Psoas muscle (tissue), 8 donors: ENCODE measurements at places on chromosomes 16 and 17.

DNA sequence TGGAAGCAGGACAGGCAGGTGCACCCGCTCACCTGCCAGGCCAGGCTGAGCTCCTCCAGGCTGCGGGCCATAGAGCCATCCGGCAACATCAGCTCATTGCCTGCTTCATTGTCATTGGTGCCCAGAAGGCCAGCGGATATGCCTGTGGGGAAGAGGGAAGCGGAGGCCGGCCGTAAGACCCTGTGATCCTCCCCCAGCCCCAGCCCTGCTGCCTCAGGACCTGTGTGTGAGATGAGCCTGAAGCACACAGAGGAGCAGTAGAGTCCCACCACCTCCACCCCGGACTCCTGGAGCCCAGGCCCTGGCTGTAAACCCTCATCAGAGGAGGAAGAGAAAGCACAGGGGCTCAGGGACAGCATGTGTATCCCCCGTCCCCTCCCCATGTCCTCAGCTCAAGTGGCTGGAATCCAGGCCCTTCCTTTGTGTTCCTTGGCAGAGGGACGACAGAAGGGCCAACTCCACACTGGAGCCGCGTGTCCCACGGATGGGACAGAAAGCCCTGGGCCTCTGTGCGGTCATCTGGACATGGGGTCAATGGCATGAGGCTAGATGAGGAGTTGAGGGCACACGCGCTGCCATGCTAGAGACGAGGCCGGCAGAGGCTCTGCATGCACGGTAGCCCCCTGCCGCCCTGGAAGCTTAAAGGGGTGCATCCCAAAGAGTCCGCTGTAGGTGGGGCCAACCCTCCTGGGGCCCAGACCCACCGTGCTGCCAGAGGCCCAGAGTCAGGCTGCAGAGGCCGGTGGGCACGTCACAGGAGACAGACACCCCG is 39.1 kb downstream of the RMI2 start:
- no peak for DNase-seq
- no peak overlapping the region for H3K27ac ChIP-seq
- H3K4me3 ChIP-seq: no peak overlapping the region
- no peaks in the 10 kb centered on the region for H3K4me1 ChIP-seq
- H3K36me3 ChIP-seq: no peaks in the 10 kb centered on the region

DNA sequence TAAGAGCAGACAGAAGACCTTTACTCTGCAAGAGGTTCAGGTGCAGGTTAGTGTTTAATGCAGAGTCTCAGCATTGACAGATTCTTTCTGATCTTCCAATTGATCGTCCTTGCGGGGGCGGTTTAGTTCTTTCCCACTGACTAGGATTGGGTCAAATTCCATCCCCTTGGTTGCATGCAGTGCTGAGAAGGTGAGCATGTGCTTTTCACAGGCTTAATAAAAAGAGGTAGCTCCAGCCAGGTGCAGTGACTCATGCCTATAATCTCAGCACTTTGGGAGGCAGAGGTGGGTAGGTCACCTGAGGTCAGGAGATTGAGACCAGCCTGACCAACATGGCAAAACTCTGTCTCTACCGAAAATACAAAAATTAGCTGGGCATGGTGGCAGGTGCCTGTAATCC is 7.5 kb upstream of the ITGAD start:
- H3K36me3 ChIP-seq: no peaks in the 10 kb centered on the region
- H3K4me1 ChIP-seq: no peaks in the 10 kb centered on the region
- no peak overlapping the region for H3K4me3 ChIP-seq
- no peaks in the 10 kb centered on the region for H3K27me3 ChIP-seq
- no peak overlapping the region for H3K27ac ChIP-seq

DNA sequence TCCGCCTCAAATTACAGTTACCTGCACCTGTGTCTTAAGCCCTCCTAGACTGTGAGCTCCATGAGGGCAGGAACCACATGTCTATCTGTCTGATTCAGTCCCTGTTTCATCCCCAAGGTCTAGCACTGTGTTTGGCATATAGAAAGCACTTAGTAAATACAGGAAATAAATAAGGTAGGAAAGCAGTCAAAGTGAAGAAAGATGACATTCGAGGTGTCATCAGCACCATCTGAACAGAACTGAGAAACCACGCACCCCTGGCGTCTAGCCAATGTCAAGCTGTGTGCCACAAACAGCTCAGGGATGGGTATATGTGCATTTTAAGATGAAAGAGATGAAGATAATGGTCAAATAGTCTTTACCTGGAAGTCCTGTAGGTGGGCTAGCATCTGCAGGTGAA is 79.6 kb upstream of the ATP2A3 start:
- no peaks in the 10 kb centered on the region for H3K27me3 ChIP-seq
- DNase-seq: no peak
- H3K27ac ChIP-seq: no peak overlapping the region
- no peaks in the 10 kb centered on the region for H3K4me1 ChIP-seq
- H3K4me3 ChIP-seq: no peak overlapping the region

DNA sequence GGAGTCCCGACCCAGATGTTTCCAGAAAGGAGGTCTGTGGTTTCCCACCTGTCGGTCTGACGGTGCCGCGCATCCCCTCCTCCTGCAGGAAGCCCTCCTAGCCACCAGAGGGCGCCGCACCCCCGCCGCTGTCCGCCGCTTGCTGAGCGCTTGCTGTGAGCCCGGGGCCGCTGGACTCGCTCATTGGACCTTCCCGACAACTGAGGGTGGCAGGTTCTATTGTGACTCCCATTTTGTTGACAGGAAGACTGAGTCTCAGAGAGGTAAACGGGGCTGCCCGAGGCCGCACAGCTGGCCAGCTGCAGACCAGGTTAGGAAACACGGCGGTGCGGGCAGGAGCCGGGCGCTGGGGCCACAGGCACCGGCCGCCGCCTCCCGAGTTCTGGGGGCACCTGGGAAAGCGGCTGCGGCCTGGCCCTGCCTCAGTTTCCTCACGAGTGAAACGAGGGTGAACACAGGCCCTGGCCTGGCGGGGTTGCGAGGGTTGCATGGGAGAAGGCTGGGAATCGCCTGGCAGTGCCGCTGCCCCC is 191.1 kb upstream of the CIBAR2 start:
- no peak overlapping the region for H3K27ac ChIP-seq
- no peaks in the 10 kb centered on the region for H3K27me3 ChIP-seq
- H3K36me3 ChIP-seq: no peaks in the 10 kb centered on the region

DNA sequence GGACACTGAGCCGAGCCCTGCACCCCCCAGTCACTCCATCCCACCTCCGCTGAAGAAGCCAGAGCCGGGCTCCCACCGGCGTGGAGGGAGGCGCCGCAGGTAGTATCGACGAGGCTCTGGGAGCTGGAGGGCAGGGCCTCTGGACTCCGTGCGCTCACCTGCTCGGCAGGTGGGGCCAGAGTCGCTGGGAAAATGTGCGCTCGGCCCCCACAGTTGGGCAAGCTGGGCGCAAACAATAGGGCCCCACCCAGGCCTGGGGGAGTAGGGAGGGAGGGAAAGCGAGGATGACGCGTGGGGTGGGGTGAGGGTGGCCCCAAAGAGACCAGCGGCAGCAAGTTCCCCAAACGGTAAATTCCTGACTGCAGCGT is 668 bp downstream of the JUP start:
- no peak for DNase-seq
- H3K4me3 ChIP-seq: peak overlapping the region; percentile 90
- no peaks in the 10 kb centered on the region for H3K27me3 ChIP-seq
- no peaks in the 10 kb centered on the region for H3K36me3 ChIP-seq
- H3K4me1 ChIP-seq: peaks cover 46% of the 10 kb centered on the region
- peak overlapping the region; percentile 83 for H3K27ac ChIP-seq
